ENCODE measurements at places on chromosomes 13 and 19.
A peak's percentile ranks its signal among the peaks of the same experiment; 100 is the strongest.

- no peak for DNase-seq
These were observed 10.9 kb downstream of the FAM187B start for GRCh38 chr19:35217649-35217990.

DNA sequence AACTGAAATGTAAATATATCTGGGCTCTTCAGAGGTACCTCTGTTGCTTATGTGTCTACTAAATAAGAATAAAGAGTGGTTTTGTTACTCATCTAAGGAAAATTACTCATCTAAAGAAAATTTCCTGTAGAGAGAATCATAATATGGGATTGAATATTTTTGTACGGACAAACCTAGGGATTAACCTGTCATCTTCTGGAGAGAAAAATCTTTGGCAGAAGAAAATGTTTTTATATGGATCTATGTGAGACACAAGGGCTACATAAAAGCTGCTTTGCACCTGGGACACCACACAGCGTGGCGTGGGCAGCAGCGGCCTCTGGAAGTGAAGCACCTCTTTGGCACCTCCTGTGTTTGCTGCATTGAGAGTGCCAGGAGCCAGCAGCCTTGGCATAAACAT lies 242.9 kb upstream of the DACH1 start:
- no peak for DNase-seq

DNA sequence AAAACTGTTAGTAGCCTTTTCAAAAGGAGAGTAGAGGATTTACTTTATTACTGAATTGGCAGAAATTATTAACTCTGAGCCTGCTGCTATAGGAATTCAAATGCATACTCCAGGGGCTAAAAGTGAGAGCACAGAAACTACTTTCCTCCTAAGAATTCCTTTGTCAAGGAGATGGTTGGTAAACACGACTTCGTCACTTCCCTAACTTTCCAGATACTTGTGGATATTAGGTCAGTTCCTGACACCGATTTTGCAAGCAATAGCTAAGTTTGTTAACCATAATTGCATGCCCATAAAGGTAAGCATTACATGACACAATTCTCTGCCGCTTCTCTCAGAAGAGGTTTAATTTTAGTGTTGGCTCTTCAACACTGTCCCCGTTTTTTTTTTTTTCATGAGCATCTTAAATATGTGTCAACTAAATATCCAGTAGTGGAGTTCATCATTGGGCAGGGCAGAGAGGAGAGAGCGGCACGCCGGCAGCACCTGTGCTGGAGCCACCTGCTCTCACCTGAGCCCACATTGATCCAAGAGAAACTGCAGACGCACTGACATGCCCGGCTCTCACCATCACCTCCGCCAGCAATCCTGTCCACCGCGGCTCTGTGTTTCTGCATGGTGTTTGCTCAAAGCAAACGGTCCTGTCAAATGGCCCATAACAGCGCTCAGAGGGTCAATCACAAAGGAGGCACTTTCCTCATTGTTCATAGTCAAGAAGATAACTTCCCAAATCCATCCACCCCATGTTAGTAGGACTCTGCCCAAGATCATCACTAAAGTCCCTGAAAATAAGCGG lies 2.6 kb downstream of the MED26 start:
- DNase-seq, result peak; percentile 9

GRCh38 chr19:48663667-48664066 lies 9.2 kb downstream of the NTN5 start:
- DNase-seq, result no peak

- peak; percentile 99 for DNase-seq
These were observed at the start of gene RAB11B for GRCh38 chr19:8389891-8390616. Gene RAB11B (plus strand): TSS chr19:8390360. CDS start chr19:8390417, 57 bp downstream.

DNA sequence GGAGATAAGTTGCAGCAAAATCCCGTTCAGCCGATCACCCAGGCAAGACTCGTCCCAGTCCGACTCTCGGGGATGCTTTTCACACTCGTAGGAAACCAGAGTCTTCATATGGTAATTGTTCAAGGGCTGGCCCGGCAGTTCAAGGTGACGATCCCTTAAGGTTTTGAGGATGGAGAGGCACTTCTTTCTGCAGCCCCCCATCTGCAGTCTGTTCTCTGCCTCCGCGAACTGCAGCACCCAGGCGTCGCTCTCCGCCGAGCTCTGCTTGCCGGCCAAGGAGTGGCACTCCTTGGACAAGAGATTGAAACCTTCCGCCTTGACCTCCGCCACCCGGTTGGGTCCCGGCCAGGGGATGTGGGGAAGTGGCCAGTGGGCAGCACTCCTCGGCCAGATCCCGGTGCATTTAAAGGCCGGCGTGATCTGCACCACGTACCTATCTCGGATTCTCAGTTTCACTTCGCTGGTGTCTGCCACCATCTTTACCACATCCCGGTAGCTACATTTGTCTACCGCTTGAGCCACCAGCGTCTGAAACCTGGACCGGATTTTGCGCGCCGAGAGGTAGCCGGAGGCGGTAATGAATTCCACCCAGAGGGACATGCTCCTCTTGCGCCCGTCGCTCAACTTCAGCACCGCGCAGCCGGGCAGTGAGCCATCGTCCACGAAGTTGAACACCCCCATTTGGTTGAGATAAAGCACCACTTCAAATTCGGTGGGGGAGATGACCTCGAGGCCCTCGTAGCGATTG lies 1.1 kb downstream of the MAB21L1 start:
- DNase-seq, result peak; percentile 57

DNA sequence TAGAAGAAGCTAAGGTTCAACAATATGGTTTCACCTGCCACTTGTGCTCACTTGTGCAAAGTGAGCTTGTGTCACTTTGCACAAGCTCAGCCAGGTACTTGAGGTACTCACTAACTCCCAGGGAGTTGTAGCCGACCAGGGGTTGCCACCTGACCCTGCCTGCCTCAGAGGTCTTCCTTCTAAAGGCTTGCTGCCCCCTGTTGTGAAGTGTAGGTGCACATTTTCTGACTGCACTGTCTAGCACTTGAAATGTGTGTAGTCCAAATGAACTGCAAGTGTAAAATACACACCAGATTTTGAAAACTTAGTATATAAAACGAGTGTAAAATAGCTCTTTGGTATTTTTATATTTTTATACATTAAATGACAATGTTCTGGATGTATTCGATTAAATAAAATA lies 230.8 kb downstream of the DLEU7 start:
- DNase-seq, result no peak

Data from DMS53 (cell line).